HEK293T (cell line): ENCODE measurements at places on chromosomes 4 and X.

DNA sequence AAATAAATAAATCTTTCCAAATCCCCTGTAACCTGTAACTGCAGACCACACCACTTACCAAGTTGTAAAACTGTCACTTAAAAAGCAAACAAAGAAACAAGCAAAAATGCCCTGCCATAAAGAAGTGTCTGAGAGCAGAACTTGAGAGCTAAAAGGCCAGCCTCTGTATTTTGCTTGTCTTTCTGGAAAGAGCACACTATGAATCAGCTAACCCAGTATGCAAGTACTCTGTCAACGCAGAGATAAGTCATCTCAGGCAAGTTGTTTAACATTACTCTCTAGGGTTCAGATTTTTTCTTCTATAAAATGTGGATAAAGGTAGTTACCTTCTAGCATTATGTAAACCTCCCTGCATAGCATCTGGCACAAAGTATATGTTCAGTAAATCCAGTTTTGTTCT lies 134.8 kb downstream of the HS3ST1 start:
- DNase-seq, result no peak

- no peak for DNase-seq
Observed at GRCh38 chr4:171751538-171751937, 61.7 kb upstream of the GALNTL6 start.

DNA sequence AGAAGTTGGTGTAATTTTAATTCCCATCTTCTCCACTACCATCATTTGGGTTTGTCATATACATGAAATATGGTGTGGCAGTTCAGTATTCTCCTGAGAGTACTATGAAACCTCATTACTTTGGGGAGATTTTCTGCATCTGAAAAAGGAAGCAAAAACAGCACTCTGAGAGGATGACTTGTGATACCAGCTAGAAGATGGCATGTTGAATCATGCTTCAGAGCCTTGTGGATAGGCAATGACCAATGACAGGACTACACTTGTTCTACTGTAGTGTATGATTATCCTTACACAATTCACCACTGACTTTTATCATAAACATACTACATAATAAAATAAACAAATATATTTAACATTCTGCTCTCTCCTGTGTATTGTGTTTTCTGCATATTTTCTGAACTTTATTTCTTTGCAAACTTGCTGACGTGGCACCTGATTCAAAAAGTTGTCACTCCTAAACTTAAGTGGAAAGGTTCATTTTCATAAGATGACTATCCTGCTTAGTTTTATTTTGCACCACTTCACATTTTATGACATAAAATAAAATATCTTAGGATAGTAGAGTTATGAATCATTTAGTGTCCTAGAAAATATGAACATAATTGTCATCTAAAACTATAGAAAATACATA lies 991.3 kb downstream of the FSTL5 start:
- DNase-seq, result no peak

DNA sequence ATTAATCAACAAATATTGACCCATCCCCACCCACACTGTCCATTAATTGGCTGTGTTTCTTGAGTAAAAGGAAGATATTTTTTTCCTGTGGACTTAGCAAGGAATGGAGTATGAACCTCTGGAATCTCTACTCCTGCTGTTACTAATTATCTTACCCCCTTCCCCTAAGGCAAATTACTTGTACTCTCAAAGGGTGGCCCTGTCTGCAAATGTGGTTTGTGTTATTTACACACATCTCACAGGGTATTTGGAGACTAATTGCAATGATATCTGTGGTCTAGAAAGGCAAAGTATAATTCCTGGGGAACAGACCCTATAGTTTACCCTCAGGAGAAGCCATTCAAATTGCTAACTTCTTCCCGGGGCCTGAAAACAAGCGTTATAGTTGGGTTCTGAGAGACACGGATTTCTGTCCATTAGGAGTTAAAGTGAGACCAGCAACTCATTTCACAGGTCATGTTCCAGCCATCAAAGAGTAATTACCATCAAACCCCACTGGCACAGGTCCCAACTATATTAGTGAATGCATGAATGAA lies 133.0 kb upstream of the RASGEF1B start:
- DNase-seq, result no peak

- DNase-seq, result no peak
Observed at GRCh38 chrX:40282946-40283660, 185.3 kb upstream of the BCOR start.
